ENCODE measurements at places on chromosomes 6 and 20. TPM values are rescaled to one million over a fixed set of nuclear protein-coding genes. Genes with fewer than 3 reads are reported as not detected.

The THEMIS gene
- not detected for total RNA-seq

The BMP2 gene
- total RNA-seq = 343 TPM

The BEND6 gene
- 0.09 TPM for total RNA-seq

The CDC5L gene
- 17.8 TPM for total RNA-seq

The TFAP2A gene
- not detected for total RNA-seq

The DPPA5 gene
- not detected for total RNA-seq

The RBPJL gene
- not detected for total RNA-seq

The LTB gene
- 0.70 TPM for total RNA-seq

The TRIM40 gene
- not detected for total RNA-seq

The RPS6KA2 gene
- 24.0 TPM for total RNA-seq

GRCh38 chr6:6826095-6826901 is 237.8 kb downstream of the LY86 start:
- peak; percentile 48 for DNase-seq

DNA sequence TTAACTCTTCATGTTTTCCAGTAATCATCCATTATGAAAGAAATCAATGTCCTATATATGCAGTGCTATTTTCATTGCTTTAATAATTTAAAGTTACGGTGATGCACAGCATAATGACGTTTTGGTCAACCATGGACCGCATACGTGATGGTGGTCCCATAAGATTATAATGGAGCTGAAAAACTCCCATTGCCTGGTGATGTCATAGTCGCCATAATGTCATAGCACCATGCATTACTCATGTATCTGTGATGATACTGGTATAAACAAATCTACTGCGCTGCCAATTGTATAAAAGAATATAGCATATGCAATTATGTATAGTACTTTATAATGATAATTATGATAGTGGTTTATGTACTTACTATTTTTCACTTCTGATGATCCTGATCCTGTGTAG is 42.3 kb upstream of the ALDH8A1 start:
- DNase-seq = no peak

DNA sequence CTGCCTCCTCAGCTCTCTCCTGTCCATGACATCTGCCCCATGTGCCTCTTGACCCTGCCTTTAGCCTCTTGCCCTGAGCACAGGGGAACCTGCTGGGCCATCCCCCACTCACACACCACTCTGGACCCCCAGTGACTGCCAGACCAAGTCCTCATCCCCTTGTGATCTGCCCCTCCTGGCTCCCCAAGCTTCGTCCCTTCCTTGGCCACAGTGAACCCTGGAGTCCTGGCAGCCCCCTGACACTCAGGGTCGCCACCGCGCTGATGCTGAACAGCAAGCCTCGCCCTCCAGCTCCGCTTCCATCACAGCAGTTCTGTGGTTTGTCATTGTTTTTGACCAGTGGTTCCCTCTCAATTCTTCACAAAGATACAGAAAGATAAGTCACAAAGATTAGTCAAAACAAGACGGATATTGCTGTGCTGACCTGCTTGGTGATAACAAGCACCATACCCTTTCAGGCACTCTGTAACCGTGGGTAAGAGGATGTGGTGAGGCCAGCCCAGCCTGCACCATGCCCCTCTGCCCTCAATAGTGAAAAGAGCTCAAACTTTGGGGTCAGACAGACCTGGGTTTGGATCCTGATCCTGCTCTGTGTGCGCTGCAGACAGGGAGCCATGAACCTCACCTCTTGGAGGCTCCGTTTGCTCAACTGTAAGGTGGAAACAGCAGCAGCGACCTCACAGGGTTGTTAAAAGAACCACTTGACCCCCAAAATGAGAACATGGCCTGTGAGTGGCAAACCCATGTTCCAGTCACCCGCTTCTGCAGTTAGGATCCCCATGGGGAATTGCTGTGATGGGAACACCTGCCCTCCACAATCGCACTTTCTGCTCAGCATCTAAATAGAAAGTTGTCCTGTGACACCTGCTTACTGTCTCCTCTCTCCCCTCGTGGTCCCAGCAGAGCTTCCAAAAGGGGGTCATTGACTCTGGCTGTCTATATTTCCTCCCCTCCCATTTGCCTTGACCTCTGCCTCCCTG is 114.5 kb downstream of the TOX2 start:
- DNase-seq = no peak

DNA sequence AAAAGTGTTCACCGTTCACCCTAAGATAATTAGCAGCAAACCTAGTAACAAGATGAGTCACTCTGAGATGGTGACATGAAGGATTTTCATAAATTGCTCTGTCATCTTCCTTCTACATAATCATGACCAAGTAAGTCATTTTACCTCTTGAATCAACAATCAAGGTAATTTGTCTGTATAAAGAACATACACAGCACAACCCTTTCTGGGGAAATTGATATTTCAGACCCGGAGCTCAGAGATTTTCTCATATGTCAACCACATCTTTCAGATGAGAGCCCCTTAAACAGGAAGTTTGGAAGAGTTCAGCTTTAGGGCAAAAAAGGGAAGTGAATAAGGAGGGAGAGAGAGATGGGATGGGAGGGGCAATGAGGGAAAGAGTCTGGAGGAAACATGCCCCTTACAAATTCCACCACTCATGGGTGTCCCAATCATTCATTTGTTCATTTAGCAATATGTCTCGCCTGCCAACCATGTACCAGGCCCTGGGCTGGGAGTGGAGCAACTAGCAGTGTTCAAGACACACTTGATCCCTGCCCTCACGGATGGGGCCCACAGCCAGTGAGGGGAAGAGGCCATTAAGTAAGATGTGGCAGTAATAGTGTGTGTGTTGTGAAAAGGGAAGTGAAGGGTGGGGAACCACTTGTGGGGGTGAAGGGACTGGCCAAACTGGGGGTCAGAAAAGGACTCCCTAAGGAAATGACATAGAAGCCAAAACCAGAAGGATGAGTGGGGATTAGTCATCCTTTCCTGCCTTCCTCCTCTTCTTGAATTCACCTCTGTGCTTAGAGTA is 190.9 kb downstream of the MAFB start:
- DNase-seq = no peak

DNA sequence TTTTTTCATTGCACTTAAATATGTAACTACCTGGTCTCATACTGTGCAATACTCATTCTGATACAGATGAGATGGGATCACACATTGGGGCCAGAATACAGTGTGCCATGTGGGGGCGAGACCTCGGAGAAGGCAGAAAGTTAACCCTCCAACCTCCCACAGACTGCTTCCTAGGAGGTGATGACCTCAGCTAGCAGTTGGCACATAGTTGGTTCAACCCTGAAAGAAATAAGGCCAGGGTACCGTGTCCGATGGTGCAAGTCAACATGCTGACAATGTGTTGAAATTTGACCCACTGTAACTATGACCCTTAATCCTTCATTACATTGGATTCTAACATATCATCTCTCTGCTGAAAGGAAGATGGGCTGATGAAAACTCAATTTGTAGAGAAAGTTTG is 61.9 kb downstream of the GJA10 start:
- no peak for DNase-seq

- no peak for DNase-seq
These were observed 42.5 kb downstream of the ATP9A start for GRCh38 chr20:51725584-51726176.

GRCh38 chr20:35007891-35008290 is 52.2 kb downstream of the MYH7B start:
- DNase-seq = no peak

DNA sequence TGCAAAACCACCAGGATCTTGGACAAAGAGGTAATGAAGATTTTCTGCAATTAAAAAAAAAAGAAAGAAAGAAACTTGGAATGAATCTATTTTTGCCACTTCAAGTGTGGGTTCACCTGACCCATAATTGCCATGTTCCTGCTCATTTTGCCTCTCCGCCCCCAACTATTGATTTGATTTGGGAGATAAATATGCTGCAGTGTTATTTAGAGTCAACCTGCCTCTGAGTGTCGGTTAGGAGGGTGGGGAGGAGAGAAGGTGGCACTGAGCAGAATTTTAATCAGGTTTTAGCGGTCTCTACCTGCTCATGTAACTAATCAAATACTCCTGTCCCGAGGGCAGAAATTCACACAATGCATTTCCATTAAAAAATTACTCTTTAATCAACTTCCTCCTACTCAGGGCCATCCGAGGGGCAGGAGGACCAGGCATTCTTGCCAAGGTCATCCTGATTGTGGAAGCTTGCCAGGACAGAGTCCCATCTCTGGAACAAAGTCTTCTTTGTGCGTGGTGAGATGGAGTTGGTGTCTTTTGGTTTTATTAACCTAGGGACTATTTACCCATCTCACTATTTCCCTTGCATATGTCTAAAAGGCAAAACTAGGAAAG is 300.1 kb downstream of the CDH26 start:
- no peak for DNase-seq

DNA sequence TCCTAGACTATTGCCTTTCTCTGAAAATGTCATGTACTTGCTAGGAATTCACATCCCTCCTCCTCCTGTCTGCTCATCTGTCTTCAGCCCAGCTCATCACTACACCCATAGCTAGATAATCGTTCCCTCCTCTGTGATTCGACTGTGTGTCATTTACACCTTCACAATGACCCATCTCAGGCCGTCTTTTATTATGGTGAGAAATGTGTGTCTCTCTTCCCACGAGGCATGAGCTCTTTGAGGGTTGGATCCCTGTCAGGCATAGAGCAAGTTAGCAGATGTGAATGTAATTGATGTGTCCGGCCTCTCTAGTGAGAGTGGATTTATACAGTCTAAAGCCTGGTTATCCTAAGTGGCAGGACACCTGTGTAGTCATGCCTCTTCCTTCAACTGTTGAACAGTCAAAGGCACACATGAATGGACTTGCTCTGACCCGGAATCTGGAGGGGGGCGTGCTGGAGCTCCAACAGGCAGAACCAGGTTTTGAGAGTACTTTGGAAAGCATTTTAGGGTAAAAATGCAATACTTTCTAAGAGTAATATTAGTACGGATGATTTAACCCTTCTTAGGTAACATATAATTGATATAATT is 182.1 kb downstream of the UTRN start:
- no peak for DNase-seq

GRCh38 chr6:37936906-37937305 is 117.4 kb downstream of the ZFAND3 start:
- DNase-seq = no peak

GRCh38 chr6:51926125-51926524 is 161.3 kb downstream of the PKHD1 start:
- DNase-seq = no peak

DNA sequence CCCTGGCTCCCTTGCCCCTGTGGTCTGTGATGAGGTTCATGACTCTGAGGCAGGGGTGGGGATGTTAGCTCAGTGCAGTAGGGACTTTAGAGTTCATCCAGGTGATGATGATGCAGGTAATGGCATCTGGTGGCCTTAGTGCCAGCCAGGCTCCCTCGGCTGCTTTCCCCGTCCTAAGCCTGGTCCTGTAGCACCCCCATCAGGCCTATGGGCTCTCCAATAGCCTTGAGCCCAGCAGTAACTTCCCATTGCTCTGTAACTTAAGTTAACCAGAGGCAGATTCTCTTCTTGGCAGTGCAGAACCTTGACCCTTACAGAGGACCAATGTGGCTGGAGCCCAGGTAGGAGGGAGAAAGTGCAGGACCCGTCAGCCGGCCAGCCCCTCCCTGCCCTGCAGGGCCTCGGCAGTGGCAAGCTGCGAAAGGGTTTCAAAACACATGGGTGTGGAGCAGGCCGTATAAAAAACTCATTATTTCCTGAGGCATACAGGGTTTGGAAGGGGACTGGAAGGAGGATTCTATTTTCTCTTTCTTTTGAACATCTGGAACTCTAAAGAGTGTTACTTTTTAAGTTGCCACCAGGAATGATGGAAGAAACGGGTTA is 406.9 kb downstream of the CDH26 start:
- no peak for DNase-seq

DNA sequence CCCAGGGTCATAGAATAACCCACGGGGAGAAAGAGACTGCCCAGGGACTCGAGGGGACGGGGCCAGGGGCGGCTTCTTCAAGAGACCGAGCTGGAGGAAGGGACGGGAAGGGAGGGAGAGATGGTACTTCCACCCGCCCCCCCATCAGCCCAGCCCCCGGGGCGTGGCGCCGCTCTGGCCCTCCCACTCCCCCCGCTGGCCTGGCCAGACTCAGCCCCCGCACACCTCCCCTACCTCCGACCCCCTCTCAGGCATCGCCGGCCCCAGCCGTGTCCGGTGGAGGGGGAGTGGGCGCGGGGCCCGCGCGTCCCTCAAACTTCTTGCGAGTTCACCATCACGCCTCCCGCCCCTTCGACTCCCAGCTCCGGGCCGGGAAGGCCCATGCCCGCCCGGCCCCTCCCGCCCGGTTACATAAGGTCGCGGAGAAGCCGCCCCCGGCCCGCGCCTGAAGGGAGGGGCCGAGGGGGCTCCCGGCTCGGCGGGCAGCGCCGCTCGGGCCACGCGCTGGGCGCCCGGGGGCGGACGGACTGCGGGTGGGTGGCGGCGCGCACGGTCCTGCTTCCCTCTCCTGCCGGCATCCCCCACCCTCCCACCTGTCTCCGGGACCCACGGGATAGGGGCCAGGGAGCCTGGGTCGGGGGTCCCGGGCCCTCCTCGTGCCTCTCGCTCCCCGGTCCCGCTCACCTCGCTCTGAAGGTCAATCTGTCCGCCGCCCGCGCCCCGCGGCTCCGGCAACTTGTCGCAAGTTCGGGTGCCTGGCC is 562 bp downstream of the TFEB start:
- peak; percentile 89 for DNase-seq

DNA sequence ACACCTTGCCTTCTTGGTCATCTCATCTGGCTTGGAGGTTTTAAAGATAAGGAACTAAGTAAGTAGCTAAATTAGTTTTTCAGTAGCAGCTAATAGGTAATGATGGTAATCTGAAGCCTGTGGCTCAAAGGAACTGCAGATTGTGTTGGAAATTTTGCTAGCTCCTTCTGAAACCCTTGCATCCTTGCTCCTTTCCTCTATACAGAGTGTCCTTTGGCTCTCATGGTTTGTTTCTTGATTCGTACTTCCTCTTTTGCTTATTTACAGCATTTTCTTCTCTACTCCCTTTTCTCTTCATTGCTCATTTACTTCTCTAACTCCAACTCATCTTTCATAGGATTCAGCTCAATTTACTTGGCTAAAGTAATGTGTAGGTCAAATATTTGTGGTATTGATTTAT is 19.0 kb downstream of the LRRC1 start:
- DNase-seq = no peak

DNA sequence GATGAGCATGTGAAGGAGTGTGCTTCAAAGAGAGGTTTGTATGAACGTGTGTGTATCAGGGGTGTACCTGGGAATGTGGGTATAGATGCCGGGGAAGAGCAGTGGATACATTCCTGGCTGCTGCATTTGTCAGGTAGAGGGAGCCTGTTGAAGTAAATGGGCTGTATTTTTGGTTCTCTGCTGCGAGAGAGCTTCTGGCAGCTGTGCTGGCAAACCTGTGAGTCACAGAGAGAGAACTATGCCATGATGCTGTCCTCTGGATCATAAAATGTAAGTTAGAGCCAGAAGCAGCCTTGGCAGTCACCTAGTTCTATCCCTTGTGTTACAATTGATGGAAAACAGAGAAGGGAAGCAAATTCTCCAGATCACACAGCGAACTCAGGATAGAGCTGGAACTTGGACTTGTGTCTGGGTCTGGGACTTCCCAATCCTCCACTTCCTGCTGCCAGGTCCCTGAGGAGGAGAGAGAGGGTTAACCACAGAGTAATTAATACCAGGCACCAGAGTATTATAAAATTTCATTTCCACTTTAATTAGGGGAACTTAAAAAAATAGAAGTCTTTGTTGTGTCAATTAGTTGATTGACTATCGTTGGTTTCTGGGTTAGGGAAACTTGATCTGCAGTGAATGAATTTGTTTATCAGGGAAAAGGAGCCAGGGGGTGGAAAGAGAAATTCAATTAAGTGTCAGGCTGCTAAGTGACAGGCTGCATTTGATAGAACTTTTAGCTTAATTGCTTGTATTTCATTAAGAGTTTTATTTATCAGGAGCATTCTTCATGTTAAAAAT is 41.1 kb upstream of the GTSF1L start:
- DNase-seq = peak; percentile 35
